ENCODE measurements at places on chromosomes 5 and 9.

GRCh38 chr9:136596217-136596616 is 50.4 kb upstream of the NOTCH1 start:
- no peak for DNase-seq

- no peak for DNase-seq
These were observed 30.4 kb downstream of the GPR21 start for GRCh38 chr9:123063896-123064295.

DNA sequence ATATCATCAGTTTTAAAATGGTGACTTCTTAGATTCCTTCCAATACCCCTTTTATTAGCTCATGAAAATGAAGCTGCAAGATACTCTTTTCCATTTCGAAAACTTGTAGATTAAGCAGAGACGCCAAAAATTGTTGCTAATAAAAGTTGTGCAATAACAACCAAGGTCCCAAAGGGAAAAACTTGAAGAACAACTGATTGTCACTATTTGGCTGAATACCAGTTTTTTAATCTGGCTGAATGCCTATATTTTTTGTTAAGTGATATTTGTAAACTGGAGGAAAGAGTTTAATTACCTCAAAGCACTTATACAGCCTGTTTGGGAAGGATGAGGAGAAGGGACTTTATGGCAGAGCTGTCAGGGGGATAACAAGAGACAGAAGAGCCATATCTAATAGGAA is 14.6 kb downstream of the C5orf58 start:
- no peak for DNase-seq

DNA sequence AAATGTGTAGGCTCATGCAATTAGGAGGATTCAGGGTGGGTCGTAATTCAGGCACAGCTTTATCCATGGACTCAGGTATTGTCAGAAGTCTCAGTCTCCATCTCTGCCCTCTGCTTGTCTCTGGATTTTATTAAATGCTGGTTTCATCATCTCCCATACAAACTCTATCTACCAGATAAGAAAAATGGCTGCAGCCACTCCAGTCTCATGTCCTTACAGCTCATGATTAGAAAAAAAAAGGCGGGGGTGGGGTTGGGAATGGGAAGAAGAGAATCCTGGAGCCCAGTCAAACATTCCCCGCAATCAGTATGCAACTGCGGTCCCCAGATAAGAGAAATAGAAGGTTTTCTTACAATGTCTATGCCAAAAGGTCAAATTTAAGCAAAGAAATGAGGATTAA is 7.6 kb upstream of the FBXO38 start:
- DNase-seq: no peak

Measured in activated CD4-positive, alpha-beta T cell treated with anti-CD3 and anti-CD28 coated beads, Interleukin-2, amount 10 ng/mL, durations not matched to agents 7 days and 5 days (primary cell).